Activated CD8-positive, alpha-beta memory T cell treated with anti-CD3 and anti-CD28 coated beads for 1 hour (primary cell): ENCODE measurements at places on chromosomes 4 and X.

DNA sequence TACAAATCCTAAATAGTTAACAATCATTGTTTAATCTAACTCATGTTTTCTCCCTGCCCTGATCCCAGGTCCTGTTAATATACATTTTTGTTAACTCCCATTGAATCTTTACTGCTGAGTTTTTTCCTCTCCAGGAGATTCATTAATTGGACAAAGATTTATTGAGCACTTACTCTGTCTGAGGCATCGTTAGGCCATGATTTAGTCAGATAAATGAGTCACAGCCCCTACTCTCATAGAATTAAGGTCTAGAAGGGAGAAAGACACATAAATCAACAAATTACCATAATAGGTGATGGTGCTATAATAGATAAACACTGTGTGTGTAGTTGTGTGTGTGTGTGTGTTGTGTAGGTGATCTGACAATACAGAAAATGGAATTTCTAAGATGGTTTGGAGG lies 112.5 kb downstream of the MAPK10 start:
- DNase-seq = no peak

DNA sequence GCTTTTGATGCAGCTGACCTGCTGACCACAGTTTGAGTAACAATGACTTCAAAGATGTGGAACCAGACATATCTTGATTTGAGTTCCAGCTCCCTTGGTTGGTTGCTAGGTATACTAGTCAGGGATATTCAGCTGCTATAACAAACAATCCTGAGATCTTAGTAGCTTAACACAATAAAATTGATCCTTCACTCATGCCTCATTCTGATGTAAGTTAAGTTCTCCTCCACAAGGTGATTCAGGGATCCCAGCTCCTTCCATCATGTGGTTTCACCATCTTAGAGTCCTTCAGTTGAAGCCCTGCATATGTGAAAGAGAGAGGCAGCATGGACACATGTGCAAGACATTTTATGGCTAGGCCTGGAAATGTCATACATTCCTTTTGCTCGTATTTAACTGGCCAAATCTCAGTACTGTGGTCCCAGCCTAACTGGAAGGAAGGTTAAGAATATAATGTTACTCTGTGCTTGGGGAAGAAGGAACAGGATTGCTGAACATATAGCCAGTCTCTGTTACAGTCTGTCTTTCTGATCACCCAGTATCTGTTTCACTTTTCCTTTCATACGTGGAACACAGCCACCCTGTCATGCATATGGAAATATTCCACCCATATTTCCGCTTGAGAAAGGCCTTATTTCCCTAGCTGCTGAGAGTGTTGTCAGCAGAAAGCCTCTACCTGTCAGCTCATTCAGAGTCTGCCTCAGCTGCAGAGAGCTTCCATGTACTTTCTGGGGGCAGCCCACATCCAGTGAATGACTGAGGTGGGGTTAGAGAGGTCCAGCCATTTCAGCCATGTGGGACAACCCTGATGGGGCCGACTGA lies 7.1 kb downstream of the SMIM9 start:
- no peak for DNase-seq

- DNase-seq = no peak
Observed at GRCh38 chr4:73340917-73341316, 63.2 kb upstream of the ALB start.

DNA sequence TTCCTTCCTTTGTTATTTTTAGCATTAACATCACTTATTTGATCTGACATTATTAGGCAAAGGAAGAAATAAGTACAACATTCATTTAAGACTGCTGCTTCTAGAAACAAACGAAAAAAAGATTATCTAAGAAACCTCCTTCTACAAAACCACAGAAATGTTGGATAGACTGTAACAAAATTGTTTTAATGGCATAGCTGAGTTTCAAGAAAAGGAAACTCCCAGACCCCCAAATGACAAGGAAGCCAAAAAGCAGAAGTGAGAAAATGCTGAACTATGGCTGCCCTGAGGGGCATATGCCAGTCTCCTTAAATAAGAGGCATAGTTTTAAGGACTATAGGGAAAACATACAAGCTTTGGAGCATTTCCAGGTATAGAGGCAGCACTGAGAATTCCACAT lies 1431.6 kb upstream of the TENM3 start:
- DNase-seq = no peak

- no peak for DNase-seq
Observed at GRCh38 chr4:44425614-44426208, 22.9 kb downstream of the KCTD8 start.

- DNase-seq = no peak
Observed at GRCh38 chr4:63302792-63303191, 1106.5 kb downstream of the TECRL start.

DNA sequence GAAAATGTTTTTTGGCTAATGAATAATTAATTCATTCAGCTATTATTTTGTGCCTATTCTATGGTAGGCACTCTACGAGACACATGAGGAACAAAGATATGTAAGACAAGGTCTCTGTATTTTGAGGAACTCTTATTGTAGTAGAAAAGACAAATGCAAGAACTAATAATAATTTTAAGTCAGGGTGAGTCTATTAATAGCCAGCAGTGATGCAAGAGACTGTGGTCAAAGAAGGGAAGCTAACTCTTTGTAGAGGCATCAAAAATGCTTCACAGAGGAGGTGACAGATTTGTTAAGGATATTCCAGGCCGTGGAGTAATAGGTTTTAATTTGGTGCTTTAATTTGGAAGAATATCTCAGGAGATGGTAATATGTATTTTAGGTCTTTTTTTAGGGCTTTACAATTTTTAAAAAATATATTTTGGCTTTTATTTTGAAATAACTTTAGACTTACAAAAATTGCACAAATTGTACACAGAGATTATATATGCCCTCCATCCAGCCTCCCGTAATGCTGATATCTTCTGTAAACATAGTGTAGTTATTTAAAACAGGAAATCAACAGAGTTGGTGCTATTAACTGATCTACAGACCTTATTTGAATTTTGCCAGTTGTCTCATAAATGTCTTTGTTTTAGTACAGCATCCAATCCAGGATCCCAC lies 48.1 kb downstream of the DCLK2 start:
- no peak for DNase-seq

- no peak for DNase-seq
Observed at GRCh38 chr4:2175990-2176698, 65.8 kb downstream of the HAUS3 start.

DNA sequence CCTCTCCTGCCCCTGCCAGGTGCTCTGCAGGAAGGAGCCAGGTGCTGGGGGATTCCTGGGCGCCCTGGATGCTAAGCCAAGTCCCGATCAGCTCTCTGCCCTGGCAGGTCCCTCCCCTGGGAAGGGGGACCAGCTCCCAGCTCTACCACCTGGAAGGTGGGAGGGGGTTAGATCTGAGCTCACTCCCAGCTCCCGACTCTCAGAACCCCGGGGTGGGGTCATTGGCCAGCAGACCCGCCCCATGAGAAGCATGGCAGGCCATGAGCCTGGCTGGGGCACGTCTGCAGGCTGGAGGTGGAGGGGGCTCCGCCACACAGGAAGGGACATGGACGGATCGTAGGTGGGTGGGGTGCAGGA lies 83.4 kb upstream of the NKX1-1 start:
- DNase-seq = no peak
